ENCODE measurements at places on chromosomes 16 and 17. TPM values are rescaled to one million over a fixed set of nuclear protein-coding genes. Genes with fewer than 3 reads are reported as not detected.

GRCh38 chr17:81809556-81809998 is 5.6 kb downstream of the GCGR start:
- no peak for DNase-seq
- H3K27ac ChIP-seq, result no peak overlapping the region
- no peaks in the 10 kb centered on the region for H3K4me1 ChIP-seq
- no peak overlapping the region for H3K4me3 ChIP-seq
- no peaks in the 10 kb centered on the region for H3K36me3 ChIP-seq

DNA sequence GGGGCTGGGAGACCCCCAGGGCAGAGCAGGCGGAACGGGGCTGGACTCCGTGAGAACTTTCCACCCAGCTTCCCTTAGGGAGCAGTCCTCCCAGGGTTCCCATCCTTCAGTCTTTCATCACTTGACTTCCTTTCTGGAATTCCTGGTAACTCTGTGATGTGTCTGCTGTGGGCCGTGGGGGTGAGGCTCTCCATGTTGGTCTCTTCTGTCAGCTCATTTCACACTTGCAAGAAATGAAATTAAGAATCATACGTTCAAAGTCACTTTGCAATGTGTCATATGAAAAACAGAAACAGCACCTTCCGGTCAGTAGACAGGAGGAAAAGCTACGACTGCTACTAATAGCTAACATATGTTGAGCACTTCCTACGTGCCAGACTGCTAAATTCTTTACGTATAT is 5.4 kb upstream of the BBS2 start:
- H3K4me1 ChIP-seq, result peaks cover 6% of the 10 kb centered on the region
- DNase-seq, result no peak
- H3K4me3 ChIP-seq, result no peak overlapping the region
- peaks cover 17% of the 10 kb centered on the region for H3K27me3 ChIP-seq
- H3K27ac ChIP-seq, result no peak overlapping the region

- H3K4me1 ChIP-seq, result peaks cover 15% of the 10 kb centered on the region
- no peaks in the 10 kb centered on the region for H3K36me3 ChIP-seq
- no peak for DNase-seq
- peaks cover 21% of the 10 kb centered on the region for H3K27me3 ChIP-seq
Measured at GRCh38 chr16:31215287-31216162, 1.4 kb downstream of the PYDC1 start.

GRCh38 chr17:44708401-44709263 is at the start of gene DBF4B:
Gene DBF4B (plus strand): TSS chr17:44708665. CDS start chr17:44708821, 156 bp downstream.
- H3K27me3 ChIP-seq, result no peaks in the 10 kb centered on the region
- peak; percentile 83 for DNase-seq
- no peak within 1 kb of the TSS for H3K27ac ChIP-seq

DNA sequence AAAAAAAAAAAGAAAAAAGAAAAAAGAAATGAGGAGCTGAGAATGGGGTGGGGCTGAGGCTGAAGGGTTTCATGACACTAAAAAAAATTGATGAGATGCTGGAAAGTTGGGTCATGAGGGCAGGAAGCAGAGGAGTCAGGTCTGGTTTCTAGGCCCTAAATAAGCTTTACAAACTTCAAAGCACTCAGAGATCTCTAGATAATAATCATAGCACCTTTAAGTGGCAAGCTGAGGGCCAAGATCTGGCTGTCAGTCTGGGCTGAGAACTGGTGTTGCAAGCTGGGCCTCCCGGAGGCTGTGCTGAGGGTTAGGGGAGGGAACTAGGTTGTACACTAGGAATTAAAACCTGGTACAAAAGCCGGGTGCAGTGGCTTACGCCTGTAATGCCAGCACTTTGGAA is 6.4 kb downstream of the ZNF764 start:
- H3K4me3 ChIP-seq, result peak overlapping the region; percentile 45
- peak overlapping the region; percentile 94 for H3K27ac ChIP-seq
- H3K4me1 ChIP-seq, result peaks cover 33% of the 10 kb centered on the region
- H3K27me3 ChIP-seq, result no peaks in the 10 kb centered on the region
- DNase-seq, result no peak

- no peaks in the 10 kb centered on the region for H3K36me3 ChIP-seq
- no peak overlapping the region for H3K4me3 ChIP-seq
- peaks cover 29% of the 10 kb centered on the region for H3K27me3 ChIP-seq
- H3K4me1 ChIP-seq, result no peaks in the 10 kb centered on the region
- no peak for DNase-seq
Measured at GRCh38 chr16:51107742-51108141, 43.3 kb downstream of the SALL1 start.

- DNase-seq, result no peak
- H3K27ac ChIP-seq, result no peak overlapping the region
- H3K4me1 ChIP-seq, result no peaks in the 10 kb centered on the region
- H3K36me3 ChIP-seq, result no peaks in the 10 kb centered on the region
Measured at GRCh38 chr16:16780588-16780987, 401.6 kb downstream of the NPIPA7 start.

- no peak for DNase-seq
- H3K4me1 ChIP-seq, result peaks cover 57% of the 10 kb centered on the region
- peak overlapping the region; percentile 96 for H3K4me3 ChIP-seq
- no peaks in the 10 kb centered on the region for H3K36me3 ChIP-seq
- no peaks in the 10 kb centered on the region for H3K27me3 ChIP-seq
- H3K27ac ChIP-seq, result peak overlapping the region; percentile 90
Measured at GRCh38 chr17:17044846-17045561, 2.7 kb downstream of the MPRIP start.

GRCh38 chr16:53673189-53673588 is 30.5 kb downstream of the RPGRIP1L start:
- H3K27ac ChIP-seq, result no peak overlapping the region
- H3K36me3 ChIP-seq, result no peaks in the 10 kb centered on the region
- no peaks in the 10 kb centered on the region for H3K4me1 ChIP-seq
- DNase-seq, result no peak
- H3K27me3 ChIP-seq, result no peaks in the 10 kb centered on the region

The FSCN2 gene
- 0.64 TPM for total RNA-seq

DNA sequence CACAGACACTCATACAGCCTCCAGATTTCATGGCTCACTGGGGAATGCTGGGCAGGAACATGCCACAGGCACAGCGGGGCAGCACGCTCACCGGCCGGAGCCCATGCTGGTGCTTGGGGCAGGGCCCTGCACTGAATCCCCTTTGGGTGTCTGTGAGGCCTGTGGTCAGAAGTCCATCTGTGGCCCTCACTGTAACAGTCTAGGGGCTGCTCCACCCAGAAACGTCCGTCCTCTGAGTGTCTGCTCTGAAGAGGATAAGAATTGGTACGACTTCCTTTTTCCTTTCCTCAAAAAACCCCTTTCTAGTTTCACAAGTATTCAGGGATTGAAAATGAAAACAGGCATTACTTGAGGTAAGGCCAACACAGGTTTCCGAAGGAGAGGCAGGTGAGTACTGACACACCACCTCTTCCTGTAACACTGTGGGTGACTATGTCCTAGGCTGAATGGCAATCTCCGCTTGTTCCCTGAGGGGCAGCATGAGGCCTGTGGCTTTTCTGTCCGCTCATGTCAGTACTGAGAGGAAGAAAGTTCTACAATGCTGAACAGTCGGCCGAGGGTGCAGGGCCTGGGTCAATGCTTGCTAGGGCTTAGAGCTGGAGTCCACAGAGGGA is 42.5 kb downstream of the TMEM11 start:
- H3K36me3 ChIP-seq, result no peaks in the 10 kb centered on the region
- no peak overlapping the region for H3K27ac ChIP-seq
- H3K4me3 ChIP-seq, result no peak overlapping the region

DNA sequence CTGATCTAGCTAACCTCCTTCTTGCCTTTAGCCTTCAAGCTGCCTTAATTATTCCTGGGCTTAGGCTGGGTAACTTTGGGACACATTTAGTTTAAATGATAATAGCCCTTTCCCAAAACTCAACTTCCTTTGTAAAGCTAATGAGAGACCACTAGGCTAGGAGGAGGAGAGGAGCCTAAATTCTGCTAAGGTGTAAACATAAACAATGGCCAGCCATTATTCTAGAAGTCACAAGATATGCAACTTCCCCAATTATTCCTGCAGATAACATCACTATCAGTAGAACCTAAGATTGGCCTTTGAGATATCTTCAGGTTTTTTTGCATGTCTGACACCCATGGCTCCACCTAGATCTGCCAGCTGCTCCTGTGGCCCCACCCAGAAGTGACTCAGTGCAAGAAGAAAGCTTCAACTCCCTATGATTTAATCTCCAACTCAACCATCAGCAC is 131.2 kb upstream of the FAM20A start:
- H3K27me3 ChIP-seq, result peaks cover 51% of the 10 kb centered on the region
- no peak for DNase-seq
- H3K4me1 ChIP-seq, result no peaks in the 10 kb centered on the region
- H3K4me3 ChIP-seq, result no peak overlapping the region

- H3K4me3 ChIP-seq, result no peak overlapping the region
- H3K27me3 ChIP-seq, result no peaks in the 10 kb centered on the region
- H3K36me3 ChIP-seq, result peaks cover 5% of the 10 kb centered on the region
- H3K27ac ChIP-seq, result no peak overlapping the region
- H3K4me1 ChIP-seq, result peaks cover 30% of the 10 kb centered on the region
Measured at GRCh38 chr17:73025041-73025560, 67.4 kb downstream of the SLC39A11 start.

DNA sequence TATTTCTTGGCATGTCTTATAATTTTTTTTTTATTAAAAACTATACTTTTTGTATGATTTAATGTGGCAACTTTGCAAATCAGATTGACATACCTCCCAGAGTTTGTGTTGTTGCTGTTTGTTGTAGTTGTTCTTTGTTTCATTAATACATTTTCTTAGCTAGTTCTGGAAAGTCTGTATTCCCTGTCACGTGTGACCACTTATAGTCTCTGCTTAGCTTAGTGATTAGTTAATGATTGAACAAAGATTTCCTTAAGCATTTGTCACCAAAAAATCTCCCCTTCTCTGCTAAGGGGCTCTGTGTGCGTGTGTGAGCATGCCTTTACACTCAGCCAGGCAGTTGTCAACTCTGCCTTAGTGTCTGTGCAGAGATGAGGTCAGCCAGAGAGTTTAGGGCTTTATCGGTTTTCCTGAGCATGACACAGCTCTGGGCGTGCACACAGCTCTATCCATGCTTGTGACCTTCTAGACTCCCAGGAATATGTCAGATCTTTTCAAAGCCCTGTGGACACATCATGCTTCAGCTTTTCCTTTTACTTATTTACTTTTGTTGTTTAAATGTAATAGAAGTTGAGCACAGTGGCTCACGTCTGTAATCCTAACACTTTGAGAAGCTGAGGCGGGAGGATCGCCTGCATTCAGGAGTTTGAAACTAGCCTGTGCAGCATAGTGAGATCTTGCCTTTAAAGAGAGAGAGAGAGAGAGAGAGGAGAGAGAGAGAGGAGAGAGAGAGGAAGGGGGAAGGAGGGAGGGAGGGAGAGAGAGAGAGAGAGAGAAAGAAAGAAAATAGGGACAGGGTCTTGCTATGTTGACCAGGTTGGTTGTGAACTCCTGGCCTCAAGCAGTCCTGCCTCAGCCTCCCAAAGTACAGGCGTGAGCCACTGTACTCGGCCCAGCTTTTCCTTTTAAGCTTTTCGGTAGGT is 21.9 kb downstream of the DNAI2 start:
- no peaks in the 10 kb centered on the region for H3K36me3 ChIP-seq
- no peak overlapping the region for H3K4me3 ChIP-seq
- H3K4me1 ChIP-seq, result peaks cover 4% of the 10 kb centered on the region
- no peaks in the 10 kb centered on the region for H3K27me3 ChIP-seq
- H3K27ac ChIP-seq, result no peak overlapping the region

The SP6 gene
- not detected for total RNA-seq

The CHST5 gene
- total RNA-seq, result 0.14 TPM

DNA sequence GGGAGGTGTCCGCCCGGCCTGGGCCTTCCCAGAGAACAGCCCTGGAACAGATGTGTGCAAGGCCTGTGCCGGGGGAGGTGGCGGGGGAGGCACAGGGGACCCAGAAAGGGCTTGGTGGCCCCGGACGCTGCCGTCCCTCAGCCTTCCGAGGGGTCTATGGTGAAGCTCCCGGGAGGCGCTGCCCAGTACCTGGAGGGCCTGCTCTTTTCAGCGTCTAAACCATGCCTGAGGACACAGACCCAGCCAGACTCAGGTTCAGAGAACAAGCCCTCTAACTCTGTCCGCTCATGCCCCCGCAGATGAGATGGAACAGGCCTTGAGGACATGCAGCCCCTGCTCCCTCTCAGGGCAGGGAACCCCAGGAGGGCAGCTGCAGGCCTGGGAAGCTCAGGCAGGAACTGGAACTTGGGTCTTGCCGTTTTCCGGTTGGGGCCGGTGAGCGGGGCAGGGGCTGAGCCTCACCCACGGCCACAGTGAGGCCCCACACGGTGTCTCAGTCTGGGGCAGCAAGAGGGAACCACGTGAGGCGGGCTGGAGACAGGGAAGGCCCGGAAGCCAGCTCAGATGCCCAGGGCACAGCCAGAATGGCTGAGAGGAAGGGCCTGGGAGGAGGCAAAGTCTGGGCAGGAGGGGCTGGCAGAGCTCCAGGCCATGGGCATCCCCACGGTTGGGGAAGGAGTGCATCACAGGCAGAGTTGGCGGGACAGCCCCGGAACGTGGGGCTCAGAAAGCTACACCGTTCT is 12.5 kb downstream of the SLC16A3 start:
- peaks cover 17% of the 10 kb centered on the region for H3K36me3 ChIP-seq
- peak overlapping the region; percentile 63 for H3K27ac ChIP-seq
- peaks cover 22% of the 10 kb centered on the region for H3K4me1 ChIP-seq
- DNase-seq, result no peak
- no peak overlapping the region for H3K4me3 ChIP-seq

GRCh38 chr17:73551759-73552158 is 92.5 kb downstream of the SDK2 start:
- no peak overlapping the region for H3K27ac ChIP-seq
- DNase-seq, result no peak

DNA sequence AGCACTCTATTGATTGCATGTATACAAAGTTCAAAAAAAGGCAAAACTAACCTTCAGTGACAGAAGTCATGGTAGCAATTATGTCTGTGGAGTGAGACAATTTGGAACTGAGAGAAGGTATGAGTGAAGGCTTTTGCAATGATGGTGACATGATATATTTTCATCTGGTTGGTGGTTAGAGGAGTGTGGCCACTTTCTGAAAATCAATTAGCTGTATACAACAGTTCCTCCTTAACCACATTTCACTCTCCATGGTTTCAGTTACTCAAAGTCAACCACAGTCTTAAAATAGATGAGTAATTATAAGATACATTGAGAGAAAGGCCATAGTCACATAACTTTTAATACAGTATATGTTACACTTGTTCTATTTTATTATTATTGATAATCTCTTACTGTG is 26.2 kb downstream of the ADAMTS18 start:
- no peak overlapping the region for H3K27ac ChIP-seq
- H3K36me3 ChIP-seq, result no peaks in the 10 kb centered on the region
- H3K4me1 ChIP-seq, result peaks cover 5% of the 10 kb centered on the region
- DNase-seq, result no peak
- no peak overlapping the region for H3K4me3 ChIP-seq

GRCh38 chr17:4908711-4909496 is 6.0 kb upstream of the CHRNE start:
- no peak overlapping the region for H3K27ac ChIP-seq
- no peaks in the 10 kb centered on the region for H3K27me3 ChIP-seq
- no peaks in the 10 kb centered on the region for H3K36me3 ChIP-seq
- peak; percentile 84 for DNase-seq
- H3K4me3 ChIP-seq, result no peak overlapping the region
- no peaks in the 10 kb centered on the region for H3K4me1 ChIP-seq

The FBXO39 gene
- total RNA-seq, result 0.42 TPM
